ENCODE measurements at places on chromosomes 13 and 19.

DNA sequence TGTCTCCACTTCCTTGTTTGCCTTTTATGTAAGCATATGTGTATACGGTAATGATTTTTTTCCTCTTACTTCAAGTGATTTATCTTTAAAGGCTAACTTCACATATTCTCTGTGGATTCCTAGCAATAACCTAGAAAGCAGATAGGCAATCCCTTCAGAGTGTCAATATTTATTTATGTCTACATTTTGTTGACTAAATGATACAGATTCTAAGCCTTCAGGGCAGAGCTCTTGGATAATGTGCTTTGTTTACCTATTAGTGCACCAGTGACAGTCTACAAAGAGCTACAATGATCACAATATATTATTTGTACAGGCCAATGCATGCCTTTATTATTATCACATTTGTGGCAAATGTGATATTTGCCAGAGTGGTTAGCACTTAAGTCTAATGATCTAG is 406.2 kb downstream of the EFNB2 start:
- no peak for DNase-seq

DNA sequence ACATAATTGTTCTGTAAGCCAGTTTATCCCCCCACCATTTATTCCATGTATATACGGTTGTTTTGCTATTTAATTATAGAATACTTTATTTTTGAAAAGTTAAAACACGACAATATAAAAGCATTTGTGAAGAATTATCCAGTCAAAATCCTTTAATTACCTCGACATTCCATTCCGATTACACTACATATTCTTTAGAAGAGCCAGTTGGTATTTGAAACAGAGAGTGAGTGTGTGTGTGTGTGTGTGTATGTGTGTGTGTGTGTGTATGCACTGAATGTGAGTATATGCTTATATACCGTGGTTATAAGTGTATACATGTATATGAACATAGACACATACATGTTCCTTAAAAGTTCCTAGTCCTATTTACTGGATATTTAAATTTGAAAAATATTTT is 87.8 kb upstream of the KLF5 start:
- no peak for DNase-seq

DNA sequence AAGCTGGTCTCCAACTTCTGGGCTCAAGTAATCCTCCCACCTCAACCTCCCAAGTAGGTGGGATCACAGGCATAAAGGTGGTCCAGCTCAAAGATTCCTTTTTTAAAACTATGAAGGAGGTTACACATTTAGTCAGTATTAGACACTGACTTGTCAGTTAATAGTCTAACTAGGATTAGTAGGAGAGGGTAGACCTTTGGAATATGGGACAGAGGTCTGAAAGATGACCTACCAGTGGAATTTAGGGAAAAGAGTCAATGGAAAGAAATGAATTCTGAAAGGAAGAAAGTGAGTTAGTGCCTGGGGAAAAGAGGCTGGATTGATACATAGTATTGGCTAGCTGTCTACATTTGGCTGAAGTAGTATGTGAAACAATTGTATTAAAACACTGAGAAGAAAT is 220.7 kb downstream of the MZT1 start:
- DNase-seq, result no peak

DNA sequence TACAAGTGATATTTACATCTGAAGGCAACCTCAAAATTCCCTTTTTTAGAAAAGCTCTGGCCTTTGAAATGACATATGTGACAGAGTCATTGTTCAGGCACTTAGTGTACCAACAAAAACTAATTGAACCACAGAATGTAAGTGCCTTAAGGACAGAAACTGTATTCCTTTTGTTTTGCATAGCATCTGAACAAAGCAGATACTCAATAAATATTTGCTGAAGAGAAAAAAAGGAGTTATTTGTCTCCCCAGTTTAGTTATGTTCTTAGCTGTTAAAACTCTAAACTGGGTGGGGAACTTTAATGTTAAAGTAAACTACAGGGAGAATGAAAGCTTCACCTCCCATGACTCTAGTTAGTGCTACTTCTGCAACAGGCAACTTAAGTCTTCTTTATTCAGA is 56.8 kb upstream of the KLF5 start:
- no peak for DNase-seq

GRCh38 chr19:15430526-15431120 is 11.8 kb upstream of the AKAP8L start:
- DNase-seq, result no peak

- DNase-seq, result no peak
Observed at GRCh38 chr13:91312324-91312723, 35.2 kb upstream of the MIR17HG start.
